Activated T-helper 1 cell treated with anti-CD3 and anti-CD28 coated beads, Interleukin-2, amount 50 U/mL, for 16 hours (primary cell): ENCODE measurements at places on chromosomes 2 and 18.

- DNase-seq: no peak
Observed at GRCh38 chr2:10329580-10329879, 26.8 kb downstream of the HPCAL1 start.

DNA sequence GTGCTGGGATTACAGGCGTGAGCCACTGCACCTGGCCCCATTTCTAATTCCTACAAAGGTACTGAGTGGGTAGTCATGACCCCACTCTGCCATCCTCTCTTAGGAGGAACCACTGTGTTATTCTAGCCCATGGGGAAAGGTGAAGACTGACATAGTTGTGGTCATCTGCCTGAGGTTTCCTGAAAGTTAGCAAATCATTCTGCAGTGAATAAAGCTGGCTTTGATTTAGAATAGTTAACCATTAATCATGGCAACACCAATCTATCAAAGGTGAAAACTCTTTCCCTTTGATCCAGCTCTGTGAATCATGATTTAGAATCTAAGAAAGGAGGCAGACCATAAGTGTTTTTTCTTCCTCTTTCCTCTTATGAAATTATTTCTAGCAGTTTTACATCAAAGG lies 50.8 kb downstream of the SUMO1 start:
- DNase-seq: no peak

- DNase-seq: no peak
Observed at GRCh38 chr2:28828382-28828781, 17.7 kb downstream of the SPDYA start.

DNA sequence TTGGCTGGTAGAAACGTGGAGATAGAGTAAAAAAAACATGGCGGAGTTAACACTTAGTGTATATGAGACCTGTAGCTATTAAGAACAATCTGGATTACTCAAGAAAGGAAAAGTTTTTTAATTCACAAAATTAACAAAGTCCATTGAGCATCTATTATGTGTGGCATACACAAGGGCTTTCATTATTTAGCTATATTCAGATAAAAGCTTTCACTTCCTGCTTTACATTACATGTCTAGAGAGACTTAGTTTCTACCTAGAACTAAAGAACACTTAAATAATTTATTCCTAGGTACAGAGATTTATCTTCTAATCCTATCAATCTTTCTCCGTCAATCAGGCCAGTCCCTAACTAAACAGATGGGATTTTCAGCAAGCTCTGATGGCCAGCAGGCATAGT lies 196.0 kb upstream of the SLC39A10 start:
- no peak for DNase-seq

- no peak for DNase-seq
Observed at GRCh38 chr2:189553504-189554088, 27.0 kb downstream of the SLC40A1 start.

GRCh38 chr2:240327566-240327965 lies 107.9 kb upstream of the GPC1 start:
- DNase-seq: no peak

GRCh38 chr2:48541666-48542389 lies 11.9 kb downstream of the STON1 start:
- no peak for DNase-seq

- no peak for DNase-seq
Observed at GRCh38 chr18:24548583-24548982, 88.1 kb downstream of the HRH4 start.

DNA sequence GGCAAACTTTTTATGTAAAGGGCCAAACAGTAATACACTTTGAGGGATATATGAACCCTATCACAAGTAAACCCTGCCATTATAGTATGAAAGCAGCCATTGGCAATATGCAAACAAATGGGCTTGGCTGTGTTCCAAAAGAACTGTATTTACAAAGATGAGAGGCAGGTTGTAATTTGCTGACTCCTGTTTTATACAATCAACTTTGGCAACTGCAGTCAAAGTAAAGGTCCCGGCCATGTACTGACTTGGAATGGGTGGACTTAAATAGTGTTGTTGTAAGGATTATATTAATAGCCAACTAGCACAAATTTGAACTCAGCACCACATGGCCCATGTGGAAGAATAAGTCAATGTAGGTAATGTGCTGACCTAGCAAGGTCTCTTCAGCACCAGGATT lies 223.4 kb downstream of the WDPCP start:
- no peak for DNase-seq

DNA sequence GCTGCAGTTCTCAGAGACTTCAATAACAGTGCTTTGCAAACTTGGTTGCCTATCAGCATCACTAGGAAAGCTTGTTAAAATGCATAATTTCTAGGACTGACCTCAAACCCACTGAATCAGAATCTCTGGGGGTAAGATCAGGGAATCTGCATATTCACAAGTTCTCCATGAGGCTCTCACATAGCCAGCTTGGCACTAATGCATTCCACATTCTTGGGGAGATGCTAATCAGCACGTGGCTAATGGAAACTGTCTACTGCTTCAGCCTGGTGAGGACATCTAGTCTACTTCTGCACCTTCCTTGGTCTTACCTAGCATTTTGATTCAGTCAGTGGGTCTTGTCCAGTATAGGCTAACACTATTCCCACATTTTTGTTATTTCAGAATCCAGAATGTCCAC lies 56.3 kb downstream of the RBKS start:
- no peak for DNase-seq

GRCh38 chr2:3289526-3289925 lies 88.1 kb downstream of the EIPR1 start:
- no peak for DNase-seq

GRCh38 chr18:62249478-62250097 lies 62.5 kb downstream of the RELCH start:
- peak; percentile 31 for DNase-seq

DNA sequence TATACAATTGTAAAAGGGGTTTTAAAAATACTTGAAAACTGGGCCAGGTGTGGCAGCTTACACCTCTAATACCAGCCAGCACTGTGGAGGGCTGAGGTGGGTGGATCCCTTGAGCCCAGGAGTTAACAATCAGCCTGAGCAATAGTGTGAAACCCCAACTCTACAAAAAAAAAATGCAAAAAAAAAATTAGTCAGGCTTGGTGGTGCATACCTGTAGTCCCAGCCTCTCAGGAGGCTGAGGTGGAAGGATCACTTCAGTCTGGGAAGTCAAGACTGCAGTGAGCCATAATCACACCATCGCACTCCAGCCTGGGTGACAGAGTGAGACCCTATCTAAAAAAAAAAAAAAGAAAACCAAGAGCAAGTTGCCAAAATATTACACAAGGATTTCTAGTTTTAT lies 182.7 kb downstream of the UBE2E3 start:
- DNase-seq: no peak

DNA sequence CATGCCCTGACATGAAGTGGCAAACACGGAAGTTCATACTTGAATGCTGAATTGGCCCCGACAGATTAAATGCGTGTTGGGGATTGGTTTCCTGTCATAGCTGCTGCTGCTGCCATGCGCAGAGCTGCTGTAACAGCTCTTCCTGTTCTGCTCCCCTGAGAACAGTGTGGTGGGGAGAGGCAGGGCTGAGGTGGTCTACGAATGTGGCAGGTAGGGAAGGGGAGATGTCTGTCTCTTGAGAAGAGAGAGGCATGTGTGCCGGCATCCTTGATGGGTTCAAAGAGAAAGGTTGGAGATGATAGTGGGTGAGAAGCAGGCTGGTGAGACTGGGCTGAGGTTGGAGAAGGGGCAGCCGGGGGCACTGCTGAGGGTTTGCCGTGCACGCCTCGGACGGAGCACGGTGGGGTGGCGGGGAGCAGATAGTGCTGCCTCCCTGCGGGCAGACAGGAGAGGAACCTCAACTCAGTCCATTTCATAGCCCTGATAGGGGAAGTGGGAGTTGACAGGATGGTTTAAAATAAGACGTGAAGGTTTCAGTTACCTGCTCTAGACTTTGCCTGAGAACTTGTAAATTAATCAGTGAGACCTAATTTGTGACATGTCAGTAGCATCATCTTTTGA lies 46.1 kb downstream of the TMEM185B start:
- DNase-seq: peak; percentile 61

DNA sequence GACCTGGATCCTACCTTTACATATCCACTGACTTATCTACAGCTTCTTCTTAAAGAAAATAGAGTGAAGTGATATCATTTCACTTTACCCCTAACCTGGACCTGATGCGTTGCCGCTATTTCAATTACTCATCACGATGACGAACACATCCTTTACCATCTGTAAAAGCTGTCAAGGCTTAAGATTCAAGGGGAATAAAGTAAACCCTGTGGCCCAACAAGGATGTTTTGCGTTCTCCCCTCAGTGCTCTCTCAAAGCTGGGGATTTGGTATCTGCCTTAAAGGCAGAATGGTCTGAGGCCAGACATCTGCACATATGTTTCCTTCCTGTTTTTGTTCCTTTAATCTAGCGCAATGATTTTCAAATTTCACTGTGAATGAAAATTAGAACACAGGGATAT lies 100.1 kb upstream of the KLF7 start:
- DNase-seq: no peak

- DNase-seq: no peak
Observed at GRCh38 chr18:6683112-6683876, 46.2 kb upstream of the ARHGAP28 start.

DNA sequence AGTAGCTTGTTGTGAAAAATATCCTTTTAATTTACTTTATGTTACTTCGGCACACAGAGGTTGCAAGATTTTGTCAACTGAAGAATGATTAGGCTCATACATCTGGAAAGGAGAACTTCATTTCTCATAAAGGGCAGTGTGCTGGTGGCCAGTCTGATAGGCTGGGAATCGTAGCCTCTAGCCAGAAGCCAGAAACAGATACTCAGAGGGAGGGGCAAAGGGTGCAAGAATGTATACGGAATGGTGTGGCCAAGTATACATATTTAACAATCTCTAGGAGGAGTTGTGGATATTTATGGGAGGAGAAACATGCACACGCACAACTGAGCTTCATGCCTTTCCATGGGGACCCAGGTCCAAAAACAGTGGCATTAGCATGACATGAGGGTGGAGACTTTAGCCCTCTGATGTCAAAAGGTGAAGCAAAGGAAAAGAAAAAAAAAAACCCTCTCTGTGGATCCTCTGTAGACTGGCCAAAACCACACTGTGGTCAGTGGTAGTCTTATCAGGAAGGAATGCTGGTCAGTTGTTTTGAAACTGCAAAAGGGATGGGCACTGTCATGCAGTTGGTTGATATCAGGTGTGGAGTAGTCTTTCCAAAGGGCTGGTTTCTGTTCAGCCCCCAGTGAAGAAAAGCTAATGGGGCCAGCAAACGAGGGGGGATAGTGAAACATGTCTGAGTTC lies 34.9 kb upstream of the APCDD1 start:
- no peak for DNase-seq

DNA sequence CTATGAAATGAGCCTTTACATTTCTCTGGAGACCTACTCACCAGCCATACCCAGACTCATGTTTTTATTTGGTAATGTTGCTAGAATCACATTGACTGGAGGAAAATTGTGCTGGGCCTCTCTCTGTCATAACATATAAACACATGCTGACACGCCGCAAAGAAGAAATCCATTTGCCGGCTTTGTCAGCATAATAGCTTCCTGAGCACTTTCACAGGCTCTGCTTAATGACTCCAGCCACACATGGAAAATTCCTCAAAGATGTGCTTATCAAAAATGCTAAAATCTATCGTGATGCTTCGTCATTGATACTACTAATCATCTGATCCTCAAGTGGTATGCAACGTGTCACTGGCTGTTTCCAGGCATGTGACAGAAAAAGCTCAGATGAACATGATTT lies 63.1 kb downstream of the RND3 start:
- DNase-seq: no peak

- no peak for DNase-seq
Observed at GRCh38 chr2:204892506-204893255, 347.4 kb downstream of the PARD3B start.

DNA sequence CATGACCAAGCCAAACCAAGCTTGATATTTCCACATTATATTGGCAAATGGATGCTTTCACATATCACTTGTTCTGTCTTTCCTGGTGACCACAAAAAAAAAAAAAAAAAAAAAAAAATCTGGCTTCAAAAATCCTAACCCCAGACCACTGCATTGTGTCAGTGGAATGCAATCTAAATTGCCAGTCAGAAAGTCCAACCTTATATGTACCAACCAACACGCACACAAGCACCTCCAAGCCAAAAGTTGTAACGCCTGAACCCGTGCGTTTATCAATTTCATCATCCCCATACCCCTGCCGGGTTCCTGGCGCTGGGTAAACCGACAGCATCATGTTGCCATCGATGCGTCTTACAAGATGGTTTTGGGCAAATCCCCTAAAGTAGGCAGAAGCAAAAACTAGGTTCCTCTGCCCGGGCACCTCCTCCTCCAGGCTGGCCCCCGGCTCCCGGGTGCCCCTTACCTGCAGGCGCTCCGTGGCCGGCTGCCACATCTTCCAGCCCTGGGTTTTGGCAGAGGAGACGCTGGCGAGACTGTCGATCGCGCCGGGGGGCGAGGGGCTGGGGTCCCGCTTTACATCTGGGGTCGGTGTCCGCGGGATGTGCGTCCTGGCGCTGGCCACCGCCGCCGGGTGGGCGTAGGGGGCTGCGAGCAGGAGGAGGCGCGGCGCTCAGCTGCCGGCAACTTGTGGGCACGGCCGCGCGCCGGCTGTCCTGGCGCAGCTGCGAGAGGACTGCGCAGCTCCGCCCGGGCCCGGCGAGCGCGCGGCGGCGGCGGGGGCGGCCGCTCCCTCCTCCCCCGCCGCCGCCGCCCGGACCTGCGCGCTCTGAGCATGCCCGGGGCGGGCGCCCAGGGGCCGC lies at the start of gene PID1:
TSS of gene PID1 (minus strand) at position 737 of the 860 bp plus-strand sequence. CDS start at position 493, 244 bp downstream.
- no peak for DNase-seq

DNA sequence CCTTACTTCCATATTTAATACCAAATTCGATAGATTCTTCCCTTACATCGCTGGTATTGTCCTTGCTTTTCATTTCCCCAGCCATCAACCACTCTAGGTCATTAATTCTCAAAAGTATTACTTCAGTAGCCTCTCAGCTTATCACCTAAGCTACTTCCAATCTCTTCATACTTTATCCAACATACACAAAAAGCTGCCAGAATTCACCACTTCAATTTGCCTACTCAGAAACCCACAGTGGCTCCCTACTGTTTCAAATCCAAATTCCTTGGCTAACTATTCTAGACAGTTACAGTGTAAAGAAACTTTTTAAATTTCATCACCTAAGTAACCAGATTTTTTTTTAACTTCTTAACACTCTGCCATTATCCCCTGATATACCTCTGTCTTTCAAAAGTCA lies 4.7 kb downstream of the SLC25A12 start:
- DNase-seq: no peak

GRCh38 chr2:217903859-217904613 lies 98.8 kb downstream of the TNS1 start:
- no peak for DNase-seq

DNA sequence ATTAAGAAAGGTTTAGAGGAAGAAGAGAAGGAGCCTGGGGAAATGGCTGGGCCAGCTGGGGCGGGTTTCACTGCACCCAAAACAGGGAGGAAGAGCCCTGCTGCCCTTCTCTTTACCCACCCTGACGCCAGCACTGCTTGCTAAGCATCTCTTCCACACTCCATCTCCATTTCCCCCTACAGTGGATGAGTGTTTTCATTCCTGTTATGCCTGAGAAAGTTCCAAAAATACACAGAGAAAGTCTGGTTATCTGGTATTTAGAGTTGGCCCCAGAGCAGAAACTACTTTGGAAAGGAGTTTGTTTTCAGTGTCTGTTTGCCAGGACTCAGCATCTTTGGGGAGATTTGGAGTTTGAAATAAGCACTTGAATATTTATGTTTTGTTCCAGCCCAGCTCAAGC lies 451.0 kb downstream of the SLC4A3 start:
- no peak for DNase-seq

- no peak for DNase-seq
Observed at GRCh38 chr2:232741972-232742371, 34.4 kb downstream of the KCNJ13 start.
